ENCODE measurements at places on chromosomes 1 and 21.

GRCh38 chr1:116361648-116362047 lies 11.4 kb upstream of the ATP1A1 start:
- no peak for DNase-seq

- no peak for DNase-seq
Observed at GRCh38 chr1:42034426-42034825, 115.7 kb upstream of the HIVEP3 start.

DNA sequence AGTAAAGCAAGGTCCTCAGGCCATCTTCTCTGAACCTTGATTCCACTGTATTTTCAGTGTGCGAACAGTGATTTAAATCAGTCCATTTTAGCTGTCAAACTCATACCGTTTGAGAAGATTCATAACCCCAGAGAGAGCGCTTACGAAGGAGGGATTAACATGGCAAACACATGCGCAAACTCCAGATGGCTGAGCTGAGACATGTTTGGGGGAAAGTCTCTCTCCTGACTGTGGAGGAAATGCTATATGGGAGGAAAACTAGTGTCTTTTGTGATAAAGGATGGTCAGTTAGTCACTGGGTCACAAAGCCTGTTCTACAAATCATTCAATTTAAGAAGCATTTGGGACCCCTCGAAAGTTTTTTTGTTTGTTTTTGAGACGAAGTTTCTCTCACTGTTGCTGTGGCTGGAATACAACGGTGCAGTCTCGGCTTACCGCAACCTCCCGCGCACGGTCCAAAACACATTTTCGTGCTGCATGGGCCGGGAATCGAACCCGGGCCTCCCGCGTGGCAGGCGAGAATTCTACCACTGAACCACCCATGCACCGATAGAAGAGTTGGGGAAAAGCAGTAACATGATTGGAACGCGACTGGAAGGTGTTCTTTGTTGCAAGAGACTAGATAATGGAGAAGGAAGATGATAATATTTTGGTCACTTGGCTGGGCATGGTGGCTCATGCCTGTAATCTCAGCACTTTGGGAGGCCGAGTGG lies 58.4 kb upstream of the CXADR start:
- DNase-seq, result no peak

DNA sequence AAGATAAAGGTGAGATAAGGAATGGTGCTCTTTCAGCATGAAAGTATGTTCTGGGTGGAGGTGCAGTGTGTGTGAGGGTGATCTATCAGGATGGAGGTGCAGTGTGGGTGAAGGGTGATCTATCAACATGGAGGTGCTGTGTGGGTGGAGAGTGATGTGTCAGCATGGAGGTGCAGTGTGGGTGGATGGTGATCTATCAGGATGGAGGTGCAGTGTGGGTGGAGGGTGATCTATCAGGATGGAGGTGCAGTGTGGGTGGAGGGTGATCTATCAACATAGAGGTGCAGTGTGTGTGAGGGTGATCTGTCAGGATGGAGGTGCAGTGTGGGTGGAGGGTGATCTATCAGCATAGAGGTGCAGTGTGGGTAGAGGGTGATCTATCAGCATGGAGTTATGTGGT lies 12.3 kb upstream of the MAP10 start:
- no peak for DNase-seq

DNA sequence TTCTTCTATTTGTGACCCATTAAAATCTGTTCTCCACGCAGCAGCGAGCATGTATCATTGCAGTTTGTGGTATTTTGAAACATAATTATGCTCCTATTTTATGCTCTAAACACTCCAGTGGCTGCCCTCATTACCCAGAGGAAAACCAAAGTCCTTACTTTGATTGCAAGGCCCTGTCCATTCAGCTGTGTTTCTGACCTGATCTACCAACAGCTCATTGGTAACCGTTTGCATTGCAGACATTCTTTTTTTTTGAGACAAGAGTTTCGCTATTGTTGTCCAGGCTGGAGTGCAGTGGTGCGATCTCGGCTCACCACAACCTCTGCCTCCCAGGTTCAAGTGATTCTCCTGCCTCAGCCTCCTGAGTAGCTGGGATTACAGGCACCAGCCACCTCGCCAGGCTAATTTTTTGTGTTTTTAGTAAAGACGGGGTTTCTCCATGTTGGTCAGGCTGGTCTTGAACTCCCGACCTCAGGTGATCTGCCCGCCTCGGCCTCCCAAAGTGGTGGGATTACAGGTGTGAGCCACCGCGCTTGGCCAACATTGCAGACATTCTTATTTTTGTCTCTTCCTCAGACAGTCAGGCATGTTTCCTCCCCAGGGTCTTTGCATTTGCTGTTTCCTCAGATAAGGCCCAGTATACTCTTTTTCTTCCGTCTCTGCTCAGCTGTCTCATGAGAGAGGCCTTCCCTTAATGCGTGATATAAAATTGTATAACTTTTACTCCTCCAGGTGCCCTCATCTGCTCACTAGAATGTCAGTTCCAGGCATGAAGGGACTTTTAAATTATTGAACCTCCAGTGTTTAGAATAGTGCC lies 32.5 kb downstream of the THRAP3 start:
- no peak for DNase-seq

DNA sequence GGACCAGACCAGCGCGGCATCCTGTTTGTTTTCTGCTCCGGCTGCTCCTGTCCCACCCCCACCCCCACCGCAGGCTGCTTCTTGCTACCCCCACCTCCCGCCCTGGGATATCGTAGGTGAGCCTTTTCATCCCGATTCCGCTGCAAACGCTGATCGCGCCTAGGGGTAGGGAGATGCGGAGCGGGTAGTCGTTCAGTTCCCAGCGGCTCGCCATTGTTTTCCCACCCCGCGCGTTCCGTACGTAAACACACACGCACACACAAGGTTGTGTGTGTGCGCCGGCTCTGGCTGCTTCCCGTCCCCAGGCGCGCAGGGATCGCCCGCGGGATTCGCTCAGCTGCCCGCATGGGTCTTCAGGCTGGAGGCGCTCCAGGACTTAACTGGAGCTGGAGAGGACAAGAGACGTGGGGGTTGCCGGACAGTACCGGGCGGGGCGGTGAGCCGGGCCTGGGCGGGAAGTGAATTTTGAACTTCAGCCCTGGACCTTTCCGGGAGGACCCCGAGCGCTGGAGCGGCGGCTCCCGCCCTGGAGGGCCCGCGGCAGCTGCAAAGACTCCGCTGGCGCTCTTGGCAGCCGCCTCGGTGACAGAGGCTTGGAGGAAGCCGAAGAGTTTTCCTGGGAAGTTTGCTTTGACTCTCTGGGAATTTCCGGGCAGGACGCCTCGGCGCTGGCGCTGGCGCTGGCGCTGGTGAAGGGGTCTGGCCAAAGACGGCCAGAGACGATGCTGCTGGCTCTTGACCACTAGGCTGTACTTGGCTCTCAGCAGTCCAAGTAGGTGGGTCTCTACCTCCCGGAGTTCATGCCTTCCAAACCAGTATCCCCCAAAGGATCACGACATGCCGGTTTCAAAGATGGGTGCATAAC lies 1.6 kb downstream of the SOX13 start:
- DNase-seq, result no peak

- DNase-seq, result no peak
Observed at GRCh38 chr1:233427907-233428306, 100.4 kb downstream of the MAP3K21 start.

DNA sequence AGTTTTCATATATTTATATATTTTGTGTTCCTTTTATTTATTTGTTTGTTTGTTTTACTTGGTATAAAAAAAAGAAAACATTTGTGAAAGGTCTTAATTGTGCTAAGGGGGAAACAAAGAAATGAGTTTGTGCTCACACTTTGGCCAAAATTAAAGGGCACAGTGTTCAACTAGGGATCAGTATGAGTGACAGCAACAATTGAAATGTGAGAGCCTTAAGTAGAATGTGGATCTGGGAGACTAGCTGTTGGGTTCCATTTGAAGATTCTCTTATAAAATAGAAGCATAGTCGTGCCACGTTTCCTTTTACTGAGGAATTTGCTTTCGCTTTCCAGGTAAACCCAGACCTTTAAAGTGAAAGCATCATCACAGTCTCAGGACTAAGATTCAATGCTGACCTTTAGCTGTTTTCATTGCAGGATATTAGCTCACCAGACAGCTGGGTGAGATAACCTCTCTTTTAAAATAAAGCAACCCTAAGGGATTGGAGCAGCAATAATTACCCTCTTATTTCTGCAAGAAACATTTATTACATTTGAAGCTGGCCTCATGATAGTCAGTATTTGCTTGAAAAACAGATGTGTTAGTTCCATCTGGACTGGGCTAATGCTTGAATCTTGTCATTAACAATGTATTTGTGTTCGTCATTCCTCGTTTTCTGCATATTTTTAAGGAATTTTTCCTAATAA lies 37.1 kb upstream of the CD55 start:
- no peak for DNase-seq
